Ecto neural progenitor cell (in vitro differentiated cells): ENCODE measurements at places on chromosomes 16 and 17.

DNA sequence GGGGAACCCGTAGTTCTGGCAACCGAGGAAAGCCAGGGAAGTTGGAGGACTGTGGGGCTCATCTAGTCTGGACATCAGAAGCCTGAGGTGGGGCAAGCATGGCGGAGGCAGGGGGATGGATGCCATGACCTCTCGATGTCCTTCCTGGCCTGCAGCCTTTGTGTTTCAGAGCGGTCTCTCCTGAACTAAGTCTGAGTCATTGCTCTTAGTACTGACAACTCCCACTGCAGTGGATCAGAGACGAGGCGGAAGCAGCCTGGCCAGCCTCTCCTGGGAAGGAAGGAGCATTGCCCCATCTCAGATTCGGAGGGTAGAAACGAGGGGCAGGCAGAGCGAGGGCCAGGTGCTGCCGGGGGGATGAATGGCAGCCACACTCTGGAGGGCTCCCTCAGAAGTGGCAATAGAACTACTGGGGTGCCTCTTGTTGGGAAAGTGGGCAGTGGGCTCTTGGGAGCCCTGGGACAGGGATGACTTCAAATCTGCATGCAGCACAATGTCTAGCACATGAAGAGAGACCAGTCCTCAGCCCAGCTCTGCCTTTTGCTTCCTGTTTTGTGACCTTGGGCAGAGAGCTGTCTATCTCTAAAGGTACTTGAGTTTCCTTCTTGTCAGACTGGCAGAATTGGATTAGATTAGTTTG is 3.6 kb upstream of the STAC2 start:
- peak; percentile 50 for DNase-seq

DNA sequence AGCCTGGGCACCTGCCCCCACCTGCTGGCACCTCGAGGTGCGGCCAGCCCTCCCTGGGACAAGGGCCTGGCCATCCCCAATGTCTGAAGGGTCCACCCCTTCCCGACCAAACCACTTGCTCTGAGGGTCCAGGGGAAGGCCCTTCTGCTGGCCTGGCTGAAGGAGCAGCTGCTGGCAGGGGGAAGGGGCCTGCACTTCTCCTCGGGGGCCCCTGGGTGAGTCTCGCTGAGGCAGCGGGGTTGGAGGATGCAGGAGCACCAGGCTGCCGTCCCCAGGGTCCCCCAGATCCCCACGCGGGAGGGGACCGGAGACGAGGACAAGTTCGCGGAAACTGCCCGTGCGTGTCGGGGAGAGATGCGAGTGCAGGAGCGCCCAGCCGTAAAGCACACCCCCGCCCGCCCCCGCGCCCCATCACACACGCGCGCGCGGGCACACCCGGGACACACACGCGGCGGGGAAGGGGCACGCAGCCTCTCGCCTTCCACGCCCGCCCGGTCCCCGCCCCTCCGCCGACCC is 725 bp upstream of the CACNA1H start:
- DNase-seq: peak; percentile 76

- DNase-seq: peak; percentile 89
These were observed 26.8 kb downstream of the TRAP1 start for GRCh38 chr16:3690470-3690928.

DNA sequence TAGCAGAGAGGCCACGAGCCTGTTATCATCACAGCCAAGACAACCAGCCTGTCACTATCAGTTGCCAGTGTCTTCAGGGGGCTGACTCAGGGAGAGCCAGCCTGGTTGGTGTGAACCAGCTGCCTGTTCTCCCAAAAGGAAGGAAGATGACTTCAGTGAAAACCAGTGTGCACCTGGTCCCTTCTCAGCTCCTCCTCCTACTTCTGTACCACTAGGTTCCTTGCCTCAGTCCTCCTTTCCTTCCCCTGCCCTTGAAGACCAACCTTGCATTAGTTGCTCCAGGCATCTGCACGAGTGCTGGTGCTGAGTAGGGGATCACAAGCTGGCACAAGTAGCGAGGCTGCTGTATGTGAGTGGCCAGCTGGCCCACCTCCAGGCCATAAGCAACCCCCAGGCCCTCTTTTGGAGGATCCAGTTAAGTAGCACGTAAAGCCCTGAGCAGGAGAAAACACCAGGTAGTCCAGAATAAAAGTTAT is 8.5 kb downstream of the TUBG1 start:
- DNase-seq: no peak

- DNase-seq: peak; percentile 97
These were observed at the start of the genes INCA1 and KIF1C for GRCh38 chr17:4997302-4998026. Gene INCA1 (minus strand): TSS chr17:4997522. CDS start chr17:4994437, 3,085 bp downstream. Gene KIF1C (plus strand): TSS chr17:4997950. CDS start chr17:5000247, 2,297 bp downstream.

- DNase-seq: no peak
These were observed 394.5 kb downstream of the GRIN2A start for GRCh38 chr16:9787717-9788116.

DNA sequence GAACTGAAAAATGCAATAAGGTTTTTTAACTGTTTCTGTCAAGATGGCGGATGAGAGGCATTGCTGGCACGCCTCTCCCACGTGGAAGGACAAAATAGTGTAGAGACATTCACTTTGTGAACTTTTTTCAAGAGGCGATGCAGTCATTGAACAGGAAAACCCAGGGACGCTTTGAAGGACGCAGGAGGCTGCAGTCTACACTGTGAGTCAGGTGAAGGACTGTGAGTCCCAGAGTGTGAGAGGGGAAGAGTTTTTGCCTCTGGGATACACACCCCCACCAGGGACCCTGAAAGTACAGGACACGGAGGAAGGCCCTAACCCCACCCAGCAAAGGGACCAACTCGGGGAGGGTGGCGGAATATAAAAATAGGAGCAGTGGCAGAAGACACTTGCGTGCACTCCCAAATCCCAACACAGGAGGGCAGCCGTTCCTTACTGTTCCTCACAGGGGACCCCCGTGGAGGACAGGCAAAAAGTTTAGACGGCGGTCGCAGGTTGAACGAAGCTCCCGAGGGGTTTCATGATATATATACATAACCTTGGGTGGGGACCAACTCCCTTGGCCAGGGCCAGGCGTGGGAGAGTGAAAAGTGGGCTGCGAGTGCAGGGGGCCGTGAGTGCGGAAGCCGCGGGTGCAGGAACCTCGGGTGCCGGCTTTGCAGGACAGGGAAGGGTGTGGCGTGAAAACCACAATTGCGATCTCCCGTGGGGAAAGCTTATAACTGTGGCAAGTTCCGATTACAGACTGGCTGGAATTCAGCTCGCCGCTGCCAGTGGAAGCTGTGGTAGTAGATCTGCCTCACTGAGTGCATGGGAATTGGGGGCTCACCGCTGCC is 82.0 kb upstream of the ALOX12 start:
- DNase-seq: peak; percentile 74

DNA sequence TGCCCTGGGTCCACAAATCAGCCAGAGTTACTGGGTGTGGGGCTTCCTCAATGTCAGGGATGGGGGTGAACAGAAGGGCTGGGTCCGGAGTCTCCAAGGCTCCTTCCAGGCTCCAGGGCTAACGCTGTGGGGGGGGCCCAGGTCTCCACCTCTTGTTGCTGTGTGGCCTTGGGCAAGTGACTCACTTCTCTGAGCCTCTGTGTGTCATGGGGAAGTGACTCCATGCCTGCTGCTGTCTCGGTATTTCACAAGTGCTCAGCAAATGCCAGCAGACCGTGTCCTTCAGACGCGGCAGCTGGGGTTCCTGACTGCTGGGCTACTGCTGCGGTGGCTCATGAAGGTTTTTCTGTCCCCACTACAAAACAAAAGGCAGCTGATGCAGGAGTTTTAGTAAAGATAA is 26.6 kb downstream of the JPH3 start:
- DNase-seq: no peak

GRCh38 chr16:22653876-22654275 is 143.2 kb downstream of the NPIPB5 start:
- no peak for DNase-seq

DNA sequence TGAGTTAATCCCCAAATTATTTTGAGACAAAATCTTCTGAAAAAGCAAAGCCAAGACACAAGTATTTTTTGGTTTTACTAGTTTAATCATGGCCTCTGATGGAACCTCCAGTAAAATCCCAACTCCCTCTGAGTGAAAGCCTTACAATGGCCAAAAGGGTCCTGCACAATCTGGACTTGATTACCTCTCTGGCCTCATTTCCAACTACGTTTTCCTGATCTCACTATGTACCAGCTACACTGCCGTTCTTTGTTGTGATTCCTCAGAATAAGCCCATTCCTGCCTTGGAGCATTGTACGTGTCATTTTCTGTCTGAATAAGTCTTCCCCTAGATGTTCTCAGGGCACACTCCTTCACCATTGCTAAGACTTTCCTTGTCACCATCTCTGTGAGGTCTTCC is 37.3 kb downstream of the SPOP start:
- DNase-seq: no peak

GRCh38 chr17:42067371-42068091 is 17.1 kb upstream of the C17orf113 start:
- DNase-seq: peak; percentile 88

- DNase-seq: no peak
These were observed 183.5 kb upstream of the SDK2 start for GRCh38 chr17:73827627-73828291.

DNA sequence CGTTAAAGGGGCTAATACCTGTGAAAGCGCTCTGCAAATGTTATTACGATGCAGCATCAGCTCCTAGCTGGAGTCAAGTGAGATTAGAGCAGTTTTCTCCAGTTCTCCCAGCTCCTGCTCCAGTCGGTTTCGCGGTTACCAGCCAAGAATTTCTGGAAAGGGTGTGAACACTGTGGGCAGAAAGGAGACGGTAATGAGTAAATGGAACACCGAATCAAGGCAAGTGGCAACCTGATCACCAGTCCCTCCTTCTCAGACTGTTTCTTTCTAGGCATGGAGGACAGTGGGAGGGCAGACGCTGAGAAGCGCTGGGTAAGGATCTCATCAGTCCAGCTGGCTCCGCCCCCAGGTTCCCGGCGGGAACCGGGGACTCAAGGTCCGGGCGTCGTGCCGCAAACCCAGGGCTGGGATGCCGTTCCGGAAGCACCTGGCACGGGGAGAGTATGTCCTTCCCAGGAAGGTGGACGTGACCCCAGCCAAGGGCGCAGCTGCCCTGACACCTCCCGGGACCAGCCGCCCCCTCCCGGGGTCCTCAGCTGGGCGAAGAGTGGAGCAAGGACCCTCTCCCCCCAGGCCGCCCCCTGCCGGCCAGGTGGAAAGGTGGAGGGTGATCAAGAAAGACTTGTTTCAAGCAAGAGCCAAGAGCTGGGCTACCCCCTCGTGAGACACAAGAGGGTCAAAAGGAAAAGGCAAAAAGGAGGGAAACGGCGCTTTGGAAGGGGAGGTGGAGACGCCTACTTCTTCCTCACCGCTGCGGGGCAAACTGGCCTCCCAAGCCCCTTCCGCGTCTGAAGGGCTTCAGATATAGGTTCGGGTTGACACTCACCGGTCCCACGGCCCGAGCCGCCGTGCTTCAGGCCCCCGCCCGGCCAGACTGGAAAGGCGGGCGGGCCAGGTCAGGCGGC is 481 bp downstream of the MYO19 start:
- peak; percentile 85 for DNase-seq

GRCh38 chr17:83007504-83008185 is 71.8 kb upstream of the METRNL start:
- DNase-seq: no peak

- no peak for DNase-seq
These were observed 74.6 kb downstream of the SOCS1 start for GRCh38 chr16:11181242-11181898.

- no peak for DNase-seq
These were observed 13.8 kb downstream of the KCTD19 start for GRCh38 chr16:67312719-67313118.
